ENCODE measurements at places on chromosomes 13 and 19.
A peak's percentile ranks its signal among the peaks of the same experiment; 100 is the strongest.

DNA sequence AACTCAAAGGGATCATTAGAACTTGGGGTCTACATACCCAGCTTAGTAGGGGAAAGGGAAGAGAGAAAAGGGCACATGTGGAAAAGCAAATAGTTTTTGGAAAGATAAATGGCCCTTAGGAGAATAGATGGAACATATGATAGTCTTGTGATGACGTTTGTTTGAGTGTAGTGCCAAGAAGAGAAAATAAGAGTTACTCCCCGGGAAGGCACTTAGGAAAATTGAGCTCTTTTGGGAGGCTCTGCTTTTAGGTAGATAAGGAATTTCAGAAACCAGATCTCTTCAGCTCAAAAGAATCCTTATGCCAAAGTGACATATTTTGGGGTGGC lies 44.8 kb upstream of the SERTM1 start:
- DNase-seq, result no peak

DNA sequence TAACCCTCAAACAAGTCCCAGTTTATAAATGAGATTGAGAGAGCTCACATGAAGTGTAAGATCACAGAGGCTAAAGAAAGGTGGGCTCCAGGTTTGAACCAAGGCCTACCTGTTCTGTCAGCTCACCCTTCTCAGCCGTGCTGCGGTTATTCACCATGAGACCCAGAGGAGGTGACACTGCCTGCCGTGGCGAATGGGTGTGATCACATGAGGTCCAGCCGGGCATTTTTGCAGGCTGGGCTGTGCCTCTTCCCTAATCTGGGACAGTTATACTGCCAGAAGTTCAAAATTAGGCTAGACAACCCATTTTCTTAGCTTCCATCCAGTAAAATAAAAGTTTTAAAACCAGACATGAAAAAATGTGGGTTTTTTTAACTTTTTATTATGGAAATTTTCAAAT lies 146.8 kb downstream of the FOXO1 start:
- DNase-seq, result no peak

- DNase-seq, result no peak
Observed at GRCh38 chr19:28351761-28352160, 861.2 kb downstream of the UQCRFS1 start.

- no peak for DNase-seq
Observed at GRCh38 chr13:35866801-35867200, 264.4 kb downstream of the DCLK1 start.

GRCh38 chr13:45833663-45834375 lies 17.7 kb downstream of the SIAH3 start:
- DNase-seq, result peak; percentile 84

DNA sequence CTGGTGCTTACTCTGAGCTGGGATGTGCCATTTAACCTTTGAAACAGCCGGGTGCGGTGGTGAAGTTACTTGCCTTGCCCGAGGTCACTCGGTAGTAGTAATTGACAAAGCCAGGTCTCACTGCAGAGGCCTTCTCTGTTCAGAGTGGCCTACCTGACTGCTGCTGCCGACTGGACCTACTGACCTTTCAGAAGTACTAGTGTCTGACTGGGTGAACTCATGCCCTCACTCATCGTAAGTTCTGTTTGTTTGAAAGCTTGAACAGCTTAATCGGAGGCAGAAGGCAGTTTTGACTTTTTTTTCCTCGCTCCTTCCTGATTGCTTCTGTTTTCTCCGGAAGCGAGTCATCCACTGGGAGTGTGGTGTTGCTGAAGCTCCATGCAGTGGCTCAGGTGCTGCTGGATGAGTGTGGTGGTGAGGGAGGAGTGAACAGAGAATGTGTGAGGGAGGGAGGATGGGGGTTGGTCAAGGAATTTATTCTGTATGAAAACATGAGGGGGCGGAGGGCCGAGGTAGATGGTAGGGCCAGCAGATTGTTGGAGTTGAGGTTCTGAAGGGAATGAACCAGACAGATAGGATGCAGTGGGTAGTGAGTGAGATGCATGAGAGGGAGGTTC lies 2.7 kb downstream of the SPINT2 start:
- DNase-seq, result no peak

DNA sequence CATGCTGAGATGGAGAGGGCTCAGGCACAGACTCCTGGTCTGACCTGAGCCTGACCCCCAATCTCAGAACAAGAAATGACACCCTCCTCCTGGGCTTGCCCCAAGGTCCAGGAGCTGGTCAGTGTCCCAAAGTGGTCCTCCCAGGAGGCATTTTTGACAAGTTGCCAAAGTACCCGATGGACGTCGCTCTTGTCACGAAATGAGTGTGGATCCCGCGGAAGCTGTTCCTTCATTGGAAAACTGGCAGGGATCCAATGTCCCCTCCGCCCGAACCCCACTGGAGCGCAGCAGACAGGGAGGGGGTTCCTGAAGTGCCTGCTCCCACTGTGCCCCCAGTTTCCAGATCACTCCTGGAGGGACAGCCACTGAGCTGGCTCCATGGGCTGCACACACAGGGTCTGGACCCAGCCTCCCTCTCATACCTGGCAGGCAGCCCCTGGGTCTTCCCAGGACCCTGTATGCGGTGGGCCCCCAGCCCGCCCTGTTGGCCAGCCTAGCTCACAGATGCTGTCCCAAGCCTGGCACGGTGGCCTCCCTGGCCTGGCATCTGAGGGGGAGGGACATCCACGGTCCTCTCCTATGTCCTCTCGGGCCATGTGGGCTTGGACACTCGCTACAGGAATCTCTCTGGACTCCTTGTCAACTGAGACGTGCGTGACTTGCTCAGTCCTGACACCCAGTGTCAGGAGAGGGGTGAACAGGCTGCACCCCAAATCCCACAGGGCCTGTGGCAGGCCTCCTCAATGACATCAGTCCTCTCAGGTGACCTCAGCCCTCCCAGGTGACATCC lies 12.8 kb upstream of the ZNF14 start:
- peak; percentile 92 for DNase-seq

DNA sequence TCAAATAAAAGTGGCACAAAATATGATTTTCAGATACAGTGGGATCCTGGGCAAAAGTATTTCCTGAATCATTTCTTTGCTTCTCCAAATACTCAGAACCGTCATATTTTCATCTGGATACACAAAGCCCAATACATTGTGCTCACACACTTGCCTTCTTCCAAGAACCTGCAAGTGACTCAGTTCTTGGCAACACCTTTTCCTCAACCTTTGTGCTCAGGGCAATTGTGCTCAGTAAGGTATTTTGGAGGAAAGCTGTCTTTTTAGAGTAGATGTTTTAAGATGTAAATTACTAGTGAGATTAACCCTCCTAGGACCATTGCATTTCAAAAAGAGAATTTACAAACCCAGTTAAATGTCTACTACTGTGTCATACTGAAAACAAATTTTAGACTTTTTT lies 233.5 kb downstream of the EFNB2 start:
- no peak for DNase-seq

- DNase-seq, result no peak
Observed at GRCh38 chr19:32397671-32398101, 7.9 kb upstream of the DPY19L3 start.

GRCh38 chr19:40549007-40549708 lies 27.5 kb upstream of the SHKBP1 start:
- no peak for DNase-seq

DNA sequence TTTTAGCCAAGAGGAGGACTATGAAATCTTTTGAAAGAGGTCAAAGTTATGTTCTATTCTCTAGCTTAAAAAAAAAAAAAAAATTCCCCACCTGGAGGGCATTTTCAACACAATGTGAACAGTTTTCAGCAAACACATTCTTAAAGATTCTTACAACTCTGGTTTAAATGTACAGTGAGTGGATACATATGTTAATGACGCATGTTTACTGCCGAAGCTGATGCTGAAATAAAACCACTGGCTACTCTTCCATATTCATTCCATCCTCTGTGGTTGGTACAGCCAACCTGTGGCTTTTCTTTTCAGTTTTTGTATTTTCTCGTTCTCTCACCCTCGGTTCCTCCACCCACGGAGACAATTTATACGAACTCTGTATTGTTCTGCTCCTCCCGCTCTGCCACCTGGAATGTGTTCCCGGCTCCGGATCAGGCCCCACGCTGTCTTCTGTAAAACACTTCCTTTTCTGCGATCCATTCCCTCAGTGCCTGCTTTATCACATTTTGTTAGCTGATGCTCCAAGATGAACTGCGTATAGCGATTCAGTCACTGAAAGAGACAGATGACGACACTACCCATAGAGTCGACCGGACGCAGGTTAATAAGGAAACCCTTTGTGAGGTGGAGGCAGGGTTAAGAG lies 466.4 kb upstream of the ARGLU1 start:
- no peak for DNase-seq

GRCh38 chr13:63161219-63161618 lies 1745.6 kb upstream of the PCDH20 start:
- no peak for DNase-seq

GRCh38 chr13:40231311-40231710 lies 435.1 kb downstream of the FOXO1 start:
- no peak for DNase-seq

- no peak for DNase-seq
Observed at GRCh38 chr19:34067861-34068271, 104.4 kb upstream of the LSM14A start.

DNA sequence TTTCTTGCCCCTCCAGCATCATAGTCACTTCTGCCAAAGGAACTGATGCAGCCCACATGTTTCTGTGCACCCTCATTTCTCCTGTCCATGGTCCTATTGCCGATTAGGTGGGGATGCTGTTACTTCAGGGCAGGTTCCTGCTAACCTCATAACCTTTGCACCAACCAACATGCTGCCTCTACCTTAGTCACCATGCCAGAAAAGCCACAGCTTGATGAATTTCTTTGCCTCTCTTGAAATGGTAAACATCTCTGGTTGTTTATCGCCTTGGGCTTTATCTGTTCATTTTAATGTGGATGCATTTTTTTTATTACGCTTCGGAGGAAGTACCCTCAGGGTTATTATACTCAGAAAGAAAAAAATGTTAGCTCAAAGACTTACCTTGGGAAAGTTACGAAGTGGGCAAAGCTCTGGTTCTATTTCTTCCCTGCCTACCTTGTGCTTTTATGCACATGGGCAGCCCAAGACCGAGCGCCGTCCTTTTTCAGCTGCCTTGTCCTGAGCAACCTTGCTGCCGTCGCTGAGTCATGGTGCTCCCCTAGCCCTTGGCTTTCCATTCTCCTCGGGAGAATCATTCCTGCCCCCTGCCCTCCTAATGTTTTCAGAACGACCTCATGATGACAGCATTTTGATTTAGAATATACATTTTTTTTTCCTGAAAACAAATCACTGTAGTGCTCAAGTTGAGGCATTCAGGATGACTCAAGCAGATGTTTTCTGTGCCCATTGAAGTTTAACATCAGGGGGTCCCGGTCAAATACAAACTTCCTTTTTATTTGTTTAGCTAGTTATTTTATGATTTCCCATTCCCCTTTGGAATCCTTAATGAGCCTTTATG lies 280.0 kb downstream of the SHISA2 start:
- DNase-seq, result no peak

DNA sequence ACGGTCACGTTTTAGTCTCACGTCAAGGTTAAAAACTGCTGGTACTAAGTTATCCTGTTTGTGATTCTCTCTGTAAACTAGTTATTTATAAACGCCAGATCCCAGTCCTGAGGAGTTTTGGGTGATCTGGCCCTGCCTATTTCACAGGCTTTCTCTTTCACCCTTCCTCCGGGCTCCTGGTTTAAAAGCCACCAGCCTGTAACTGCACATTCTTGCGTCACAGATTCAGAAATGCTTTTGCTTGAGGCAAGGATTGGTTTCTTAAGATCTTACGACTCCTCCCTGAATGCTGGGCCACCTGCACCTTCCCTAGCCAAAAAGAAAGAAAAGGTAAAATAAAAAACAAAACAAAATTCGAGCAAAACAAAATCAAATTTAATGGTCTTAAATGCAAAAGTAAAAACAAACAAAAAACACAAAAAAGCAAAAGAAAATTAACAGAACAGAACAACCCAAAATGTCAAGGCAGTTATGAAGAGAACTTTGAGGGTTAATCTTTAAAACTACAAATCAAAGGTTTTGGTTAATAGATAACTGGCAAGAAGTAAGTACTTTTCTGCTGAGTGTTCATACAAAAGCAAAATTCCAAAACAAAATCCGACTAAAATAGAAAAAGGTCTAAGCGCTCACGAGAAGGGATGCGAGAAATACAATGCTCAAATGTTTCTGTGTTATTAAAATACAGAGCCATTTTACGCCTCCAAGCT lies 18.6 kb upstream of the TIMM44 start:
- DNase-seq, result no peak

DNA sequence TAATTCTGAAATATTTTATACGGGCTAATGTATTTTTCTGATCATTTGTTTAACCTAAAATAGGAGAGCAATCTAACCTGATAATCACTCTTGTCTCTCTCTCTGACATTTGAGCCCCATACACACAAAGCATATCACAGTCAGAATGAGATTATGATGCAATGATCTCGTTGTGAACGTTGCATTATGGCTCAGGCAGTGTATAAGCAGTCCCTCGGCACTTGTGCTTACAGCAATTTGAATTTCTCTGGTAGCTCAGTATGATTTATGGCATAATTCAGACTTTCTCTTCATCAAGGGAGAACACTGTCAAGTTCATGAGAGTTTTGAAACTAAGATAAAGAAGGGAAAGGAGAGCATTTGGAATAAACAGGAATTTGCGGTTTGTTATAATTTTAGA lies 256.1 kb downstream of the DACH1 start:
- no peak for DNase-seq

DNA sequence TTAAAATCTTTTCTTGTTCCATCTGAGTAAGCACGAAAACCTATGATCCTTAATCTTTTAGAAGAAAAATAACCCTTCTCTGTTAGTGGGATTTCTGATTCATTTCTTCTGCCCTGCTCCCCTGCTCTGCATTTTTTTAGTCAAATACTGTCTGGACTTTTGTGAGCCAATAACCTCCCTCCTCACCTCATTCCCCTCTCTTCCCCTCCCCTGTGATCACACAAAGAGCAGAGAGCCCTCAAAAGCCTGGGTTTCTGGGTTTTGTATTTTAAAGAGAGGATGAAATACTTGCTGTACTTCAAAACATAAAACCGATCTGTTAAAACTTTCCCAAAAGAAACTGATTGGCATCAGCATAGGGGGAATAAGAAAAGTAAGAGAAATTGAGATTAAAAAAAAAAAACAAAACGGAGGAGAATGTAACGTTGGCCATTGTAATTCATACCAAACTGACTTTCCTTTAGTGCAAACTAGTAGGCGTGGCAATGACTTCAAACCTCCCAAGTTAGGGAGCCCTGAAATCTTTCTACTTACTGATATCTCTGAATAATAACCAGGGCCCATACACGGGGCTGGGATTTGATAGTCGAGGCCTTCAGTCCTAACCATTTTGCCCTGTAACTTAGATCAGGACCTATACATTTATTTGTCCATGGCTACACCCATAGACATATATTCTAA lies 232.9 kb downstream of the TM9SF2 start:
- DNase-seq, result no peak
